Stimulated activated CD8-positive, alpha-beta memory T cell treated with anti-CD3 and anti-CD28 coated beads, Interleukin-2, amount 100 ng/mL, for 1 hour (primary cell): ENCODE measurements at places on chromosomes 7 and 10.

- no peak for DNase-seq
Measured at GRCh38 chr10:21171936-21172541, 274.9 kb upstream of the NEBL start.

DNA sequence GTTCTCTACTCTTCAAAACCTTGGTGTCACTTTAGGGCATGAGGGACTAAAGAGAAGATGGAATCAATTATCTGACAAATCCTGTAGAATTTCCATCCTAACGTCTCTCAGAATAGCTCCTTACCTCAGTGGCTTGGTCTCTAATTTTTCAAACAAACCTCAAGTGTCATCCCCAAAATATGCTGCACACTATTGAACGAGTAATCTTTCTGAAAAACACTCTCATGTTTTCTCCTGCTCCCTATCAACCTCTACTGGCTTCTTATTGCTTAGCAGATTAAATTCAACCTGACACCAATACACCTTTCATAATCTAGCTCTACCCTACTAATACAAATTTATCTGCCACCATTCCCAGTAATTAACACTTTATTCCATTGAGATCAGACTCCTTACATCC, 8.5 kb downstream of the CNOT4 start:
- DNase-seq = no peak

DNA sequence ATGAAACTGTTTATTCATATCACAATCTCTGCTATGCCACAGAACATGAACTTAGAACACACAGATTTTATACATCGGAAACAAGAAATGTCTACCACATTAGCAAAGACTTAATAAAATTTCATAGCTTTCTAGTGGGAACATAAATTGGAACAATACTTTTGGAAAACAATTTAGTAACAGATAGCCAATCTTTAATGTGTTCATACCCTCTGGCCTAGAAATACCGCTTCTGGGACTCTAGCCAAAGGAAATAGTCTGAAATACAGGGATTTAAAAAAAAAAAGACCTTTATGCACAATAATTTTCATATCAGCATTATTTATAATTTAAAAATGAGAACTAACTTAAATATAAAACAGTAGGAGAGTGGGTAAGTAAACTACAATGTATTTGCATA, 168.5 kb downstream of the PLXNA4 start:
- DNase-seq = no peak

- DNase-seq = no peak
Measured at GRCh38 chr10:88316292-88316861, 266.7 kb downstream of the RNLS start.

DNA sequence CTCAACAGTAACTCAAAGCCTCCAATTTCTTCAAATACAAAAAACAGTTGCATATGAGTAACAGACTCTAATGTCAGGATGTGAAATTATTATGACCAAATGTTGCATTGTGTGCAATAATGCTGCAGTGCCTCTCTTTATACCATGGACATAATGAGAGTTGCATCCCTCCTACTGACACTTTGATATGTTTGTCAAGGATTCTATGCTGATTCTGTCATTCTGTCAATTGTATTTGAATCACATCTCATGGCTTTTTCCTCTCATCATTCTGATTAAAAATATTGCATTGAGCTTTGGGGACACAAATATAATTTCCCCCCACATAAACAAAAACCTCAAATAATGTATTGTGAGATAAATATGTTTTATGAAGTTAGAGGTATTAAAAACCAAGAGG, 84.6 kb upstream of the SGCE start:
- DNase-seq = no peak
